ENCODE measurements at places on chromosomes 5 and 9.

DNA sequence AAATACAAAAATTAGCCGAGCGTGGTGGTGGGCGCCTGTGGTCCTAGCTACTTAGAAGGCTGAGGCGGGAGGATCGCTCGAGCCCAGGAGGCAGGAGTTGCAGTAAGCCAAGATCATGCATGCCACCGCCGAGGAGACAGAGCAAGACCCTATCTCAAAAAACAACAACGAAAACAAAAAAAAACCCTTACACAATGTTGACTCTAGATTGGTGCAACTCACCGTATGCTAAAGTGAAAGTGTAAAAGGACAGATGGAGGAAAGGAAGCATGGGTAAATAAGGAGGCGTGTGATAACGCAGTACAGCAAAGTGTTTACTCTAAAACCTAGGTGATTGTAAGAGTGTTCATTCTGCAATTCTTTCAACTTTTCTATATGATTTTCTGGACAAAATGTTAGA is 15.9 kb upstream of the RUFY1 start:
- no peak for DNase-seq

DNA sequence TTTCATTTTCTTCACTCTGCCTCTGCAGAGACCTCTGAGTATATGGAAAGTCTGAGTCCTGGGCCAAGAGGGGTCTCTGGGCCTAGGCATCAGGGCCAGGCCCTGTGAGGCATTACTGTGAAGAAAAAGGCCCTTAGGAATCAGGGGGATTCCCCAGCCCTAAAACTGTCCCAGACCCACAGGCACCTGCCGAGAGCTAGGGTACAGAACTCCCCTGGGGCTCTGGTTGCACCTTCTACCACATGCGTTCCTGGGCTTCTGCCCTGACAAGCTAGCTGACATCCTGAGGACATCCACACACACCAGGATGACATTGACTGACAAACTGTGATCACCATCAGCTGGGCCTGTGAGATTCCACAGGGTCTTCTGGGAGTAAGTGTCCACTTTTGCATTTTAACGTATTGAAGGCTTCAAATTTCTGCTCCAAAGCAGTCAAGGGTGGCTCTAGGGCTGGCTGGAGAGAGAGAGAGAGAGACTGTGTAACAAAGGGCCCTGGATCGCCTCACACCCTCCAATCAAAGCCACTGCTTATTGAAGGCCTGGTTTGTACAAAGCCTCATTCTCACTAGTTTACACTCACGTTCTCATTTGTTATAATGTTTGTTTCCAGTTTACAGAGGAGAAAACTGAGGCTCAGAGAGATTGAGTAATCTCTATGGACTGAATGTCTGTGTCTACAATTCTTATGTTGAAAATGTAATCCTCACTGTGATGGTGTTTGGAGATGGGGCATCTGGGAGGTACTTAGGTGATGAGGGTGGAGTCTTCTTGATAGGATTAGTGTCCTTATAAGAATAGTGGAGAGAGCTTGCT is 45.1 kb downstream of the TGFBI start:
- DNase-seq = no peak

DNA sequence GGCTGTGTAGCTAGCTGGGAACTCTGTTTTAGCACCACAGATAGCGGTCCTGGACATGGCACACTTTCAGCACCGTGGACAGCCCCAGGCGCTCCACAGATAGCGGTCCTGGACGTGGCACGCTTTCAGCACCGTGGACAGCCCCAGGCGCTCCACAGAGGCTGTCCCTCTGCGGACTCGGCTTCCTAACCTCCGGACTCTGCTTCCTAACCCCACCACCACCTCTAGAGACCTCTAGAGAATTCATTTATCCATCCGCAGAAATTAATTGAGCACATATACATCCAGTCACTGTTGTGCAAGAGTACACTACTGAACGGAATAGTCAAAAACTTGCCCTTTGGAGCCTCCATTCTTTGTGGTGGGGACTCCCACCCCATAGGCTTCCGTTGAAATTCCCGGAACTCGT is 27.4 kb downstream of the UNC5A start:
- peak; percentile 44 for DNase-seq

- no peak for DNase-seq
These were observed 188.9 kb downstream of the SLIT3 start for GRCh38 chr5:169112016-169112415.

DNA sequence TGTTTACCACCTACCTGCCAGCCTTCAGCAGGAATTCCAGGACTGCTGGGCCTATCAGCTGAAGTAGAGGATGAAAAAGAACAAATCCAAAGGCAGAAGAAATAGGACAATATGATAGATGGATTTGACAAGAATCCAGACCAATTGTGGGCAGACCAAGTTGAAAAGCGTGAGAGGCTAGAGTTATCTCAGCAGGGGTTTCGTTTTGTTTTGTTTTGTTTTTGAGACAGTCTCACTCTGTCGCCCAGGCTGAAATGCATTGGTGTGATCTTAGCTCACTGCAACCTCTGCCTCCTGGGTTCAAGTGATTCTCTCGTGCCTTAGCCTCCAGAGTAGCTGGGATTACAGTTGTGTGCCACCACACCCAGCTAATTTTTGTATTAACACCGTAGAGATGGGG is 113.2 kb downstream of the PALM2AKAP2 start:
- no peak for DNase-seq

- DNase-seq = no peak
These were observed 241.5 kb upstream of the PAPPA start for GRCh38 chr9:115912086-115912485.

- no peak for DNase-seq
These were observed 47.4 kb downstream of the RNF180 start for GRCh38 chr5:64213011-64213410.

DNA sequence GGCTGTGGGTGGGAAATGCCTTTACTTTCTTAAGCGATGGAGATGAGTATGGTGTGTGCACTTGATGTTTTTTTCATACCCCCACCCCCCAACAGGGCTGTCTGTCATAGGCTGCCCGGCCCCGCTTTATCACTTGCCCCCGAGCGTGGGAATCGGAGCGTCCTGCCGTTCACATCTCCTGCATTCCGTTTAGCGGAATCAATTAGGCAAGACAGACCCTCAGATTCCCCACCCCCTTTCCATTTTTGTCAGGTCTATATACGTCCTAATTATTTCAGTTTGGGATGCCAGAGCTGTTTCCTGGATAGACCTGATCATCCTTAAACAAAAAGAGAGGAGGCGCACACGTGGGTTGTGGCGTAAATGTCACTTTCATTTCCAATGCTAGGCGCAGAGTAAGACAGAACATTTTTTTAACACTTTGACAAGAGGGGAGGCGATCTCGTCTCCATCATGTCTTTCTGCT is 217.2 kb downstream of the MEF2C start:
- no peak for DNase-seq

DNA sequence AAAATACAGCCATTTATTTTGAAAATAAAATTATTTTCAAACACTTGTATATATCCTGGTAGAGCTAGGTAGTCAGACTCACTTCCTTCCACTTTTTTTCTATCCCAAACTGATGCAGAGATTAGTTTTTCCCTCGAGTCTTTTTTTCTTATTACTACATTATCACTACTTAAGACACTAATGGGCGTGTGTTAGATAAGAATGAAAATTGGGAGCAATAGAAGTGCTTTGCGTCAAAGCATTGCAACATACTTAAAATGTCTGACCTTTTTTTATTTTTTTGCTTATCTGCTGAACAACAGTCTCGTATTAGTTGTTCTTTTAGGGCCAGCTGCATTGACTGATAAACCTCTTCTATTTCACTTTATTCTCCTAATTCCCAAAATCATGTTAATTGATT is 1278.7 kb downstream of the CDH12 start:
- DNase-seq = no peak

DNA sequence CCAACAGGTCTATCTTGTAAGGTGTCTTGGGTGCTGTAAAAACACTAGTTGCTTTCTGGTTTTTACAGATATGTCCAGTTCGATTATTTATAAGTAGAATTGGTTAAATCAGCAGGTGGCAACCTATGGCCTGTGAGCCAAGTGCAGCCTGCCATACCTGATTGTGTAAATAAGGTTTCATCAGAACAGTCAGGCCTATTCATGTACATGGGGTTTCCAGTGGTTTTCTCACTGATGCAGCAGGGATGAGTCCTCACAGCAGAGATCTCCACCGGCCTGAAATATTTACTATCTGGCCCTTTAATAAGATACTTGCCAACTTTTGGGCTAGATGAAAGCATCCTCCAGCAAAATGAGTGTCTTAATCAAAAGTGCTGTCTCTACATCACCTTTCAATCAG is 132.9 kb upstream of the ICE1 start:
- no peak for DNase-seq

- no peak for DNase-seq
These were observed 1.8 kb downstream of the AQP3 start for GRCh38 chr9:33445389-33446239.

GRCh38 chr5:67038817-67039603 is 157.6 kb downstream of the CD180 start:
- DNase-seq = no peak

DNA sequence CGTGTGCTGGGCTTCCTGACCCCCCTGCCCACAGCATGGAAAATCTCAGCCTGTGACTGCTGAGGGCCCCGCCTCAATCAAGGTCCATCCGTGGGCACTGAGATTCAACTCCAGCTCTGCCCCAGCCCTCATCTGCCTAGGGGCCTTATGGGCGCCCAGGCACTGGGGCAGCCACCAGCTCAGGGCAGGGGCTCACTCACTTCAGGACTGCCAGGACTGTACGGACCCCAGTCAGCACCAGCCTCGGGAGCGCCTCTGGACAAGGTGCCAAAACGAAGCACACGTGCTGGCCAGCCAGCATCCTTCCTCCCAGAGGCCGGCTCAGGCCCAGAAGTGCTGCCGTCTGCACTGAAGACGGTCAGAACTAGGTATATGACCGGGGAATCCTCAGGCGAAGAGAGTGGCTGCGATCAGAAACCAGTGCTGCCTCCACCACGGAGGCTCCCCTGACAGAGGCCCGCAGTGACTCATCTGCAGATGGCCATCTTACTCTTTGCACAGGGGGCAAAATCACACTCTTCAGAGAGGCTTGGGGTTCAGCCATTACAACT is 19.6 kb downstream of the CLPTM1L start:
- no peak for DNase-seq

DNA sequence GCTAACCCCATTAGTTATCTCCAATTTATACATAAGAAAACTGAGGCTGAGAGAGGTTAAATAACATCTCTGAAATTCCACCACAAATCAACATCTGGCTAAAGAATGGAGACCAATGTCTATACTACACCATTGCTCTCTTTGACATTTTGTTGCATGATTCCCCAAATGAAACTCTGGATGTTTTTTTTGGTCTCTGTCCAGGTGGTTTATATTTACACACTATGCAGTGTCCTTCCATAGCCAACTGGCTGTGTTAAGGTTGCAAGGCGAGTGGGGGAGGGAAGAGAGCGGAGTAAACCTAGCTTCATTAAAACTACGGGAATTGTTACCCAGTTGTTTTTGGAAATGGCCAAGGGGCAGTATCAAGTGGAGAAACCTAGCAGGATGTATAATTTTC is 67.2 kb downstream of the KIF4B start:
- DNase-seq = no peak

- DNase-seq = no peak
These were observed 24.4 kb downstream of the NCS1 start for GRCh38 chr9:130196643-130197042.

DNA sequence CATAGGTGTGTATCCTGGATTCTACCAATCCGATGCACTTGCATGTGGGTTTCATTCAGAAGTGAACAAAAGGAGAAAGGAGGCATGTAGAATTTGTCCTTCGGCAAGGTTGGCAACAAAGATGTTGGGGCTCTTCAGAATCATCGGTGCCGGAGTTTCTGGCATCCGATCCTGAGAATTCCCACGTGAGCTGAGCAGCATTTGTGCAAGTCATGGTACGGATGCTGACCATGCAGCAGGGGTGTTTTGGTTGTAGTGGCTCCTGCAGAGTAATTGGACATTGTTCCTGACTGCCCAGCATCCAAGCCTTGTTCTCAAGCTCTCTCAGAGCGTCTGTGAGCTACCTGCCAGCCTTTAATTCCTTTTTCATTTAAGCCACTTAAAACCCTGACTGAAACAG is 19.0 kb upstream of the POC5 start:
- no peak for DNase-seq

DNA sequence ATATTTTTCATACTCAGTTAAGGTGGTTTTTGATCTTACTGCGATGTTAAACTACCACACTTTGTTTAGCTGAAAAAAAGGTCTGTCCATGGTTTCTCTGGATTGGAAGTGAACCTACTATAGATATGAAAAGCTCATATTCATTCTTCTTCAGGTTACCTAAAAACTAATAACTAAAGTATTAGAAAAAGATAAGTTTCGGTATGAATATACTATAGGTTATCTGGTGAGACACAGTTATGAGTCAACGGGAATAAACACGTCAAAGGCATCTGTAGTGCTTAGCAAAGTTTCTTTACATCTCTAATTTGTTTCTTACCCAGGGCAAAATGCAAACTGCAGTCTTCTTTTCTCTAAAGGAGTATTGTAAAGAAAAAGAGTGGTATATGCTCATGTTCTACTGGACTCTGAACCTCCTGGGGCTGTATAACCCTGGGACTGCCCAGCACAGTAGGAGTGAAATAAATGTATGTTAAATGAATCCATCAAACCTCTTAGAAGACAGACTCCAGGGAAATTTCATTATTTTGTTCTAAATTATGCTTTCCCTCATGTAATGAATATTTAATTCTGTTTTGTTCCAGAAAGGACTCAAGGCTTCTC is 521.9 kb downstream of the PDE4D start:
- no peak for DNase-seq

DNA sequence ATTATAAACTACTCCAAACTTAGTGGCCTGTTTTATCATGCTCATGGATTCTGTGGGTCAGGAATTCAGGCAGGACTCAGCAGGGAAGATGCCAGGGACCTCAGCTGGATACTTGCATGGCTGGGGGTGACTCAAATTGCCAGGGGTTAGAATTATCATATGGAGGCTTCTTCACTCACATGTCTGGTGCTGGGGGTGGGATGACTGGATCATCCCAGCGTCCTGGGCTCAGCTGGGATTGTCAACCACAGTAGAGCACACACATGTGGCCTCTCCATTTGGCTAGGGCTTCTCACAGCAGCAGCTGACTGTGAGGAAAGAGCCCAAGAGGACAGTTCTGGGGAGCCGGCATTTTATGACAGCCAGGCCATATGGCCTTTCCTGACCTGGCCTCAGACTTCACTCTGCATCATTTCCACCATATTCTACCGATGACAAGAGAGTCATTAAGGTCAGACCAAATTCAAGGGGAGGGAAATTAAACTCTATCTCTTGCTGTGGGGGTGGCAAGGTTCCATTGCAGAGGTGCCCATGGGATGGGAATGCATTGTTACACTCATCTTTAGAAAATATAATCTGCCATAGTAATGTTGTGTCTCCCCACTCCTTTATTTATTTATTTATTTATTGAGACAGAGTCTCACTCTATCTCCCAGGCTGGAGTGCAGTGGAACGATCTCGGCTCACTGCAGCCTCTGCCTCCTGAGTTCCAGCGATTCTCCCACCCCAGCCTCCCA is 5.2 kb upstream of the GRK6 start:
- DNase-seq = no peak

DNA sequence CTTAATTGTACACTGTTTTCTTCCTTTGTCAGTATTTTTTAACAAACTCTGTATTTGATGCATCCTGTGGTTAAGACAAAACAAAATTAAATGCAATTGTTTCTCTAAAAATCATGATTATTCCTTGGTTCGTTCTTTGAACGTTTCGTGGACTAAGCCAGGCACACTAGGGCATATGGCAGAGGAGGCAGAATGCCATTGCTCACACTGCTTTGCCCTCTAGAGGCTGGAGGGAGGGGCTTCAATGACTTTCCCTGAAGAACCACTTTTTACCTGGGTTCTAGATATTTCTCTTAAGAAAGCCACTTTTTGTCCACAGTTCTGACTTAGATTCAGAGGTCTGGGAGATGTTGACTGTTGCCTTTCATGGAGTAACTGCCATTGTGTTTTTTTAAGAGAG is 236.2 kb upstream of the ADAMTSL1 start:
- no peak for DNase-seq

GRCh38 chr5:88436290-88436689 is 167.6 kb upstream of the TMEM161B start:
- no peak for DNase-seq

Measured in GM18507 (cell line).